ENCODE measurements at places on chromosomes 7 and 10.

DNA sequence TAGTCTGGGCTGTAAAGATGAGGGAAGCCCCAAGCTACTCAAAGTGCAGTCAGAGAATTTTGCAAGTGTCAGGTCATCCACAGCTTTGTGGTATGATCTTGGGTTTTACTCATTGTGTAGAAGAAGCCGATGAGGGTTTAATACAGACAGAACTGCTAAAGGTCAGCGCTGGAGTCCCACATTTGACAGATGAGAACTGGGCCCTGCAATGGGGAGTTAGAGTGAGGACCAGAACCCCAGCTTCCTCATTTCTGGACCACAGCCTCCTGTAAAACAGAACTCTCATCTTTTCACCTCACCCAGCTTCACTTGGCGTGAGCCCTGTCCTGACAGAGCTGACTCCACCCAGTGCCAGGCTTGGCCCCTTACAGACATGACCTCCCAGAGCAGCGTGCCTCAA, 20.1 kb downstream of the LRRC20 start:
- DNase-seq, result no peak

- DNase-seq, result no peak
Observed at GRCh38 chr10:12400266-12400931, 51.1 kb downstream of the CAMK1D start.

GRCh38 chr7:158274996-158275395, 312.6 kb downstream of the PTPRN2 start:
- no peak for DNase-seq

DNA sequence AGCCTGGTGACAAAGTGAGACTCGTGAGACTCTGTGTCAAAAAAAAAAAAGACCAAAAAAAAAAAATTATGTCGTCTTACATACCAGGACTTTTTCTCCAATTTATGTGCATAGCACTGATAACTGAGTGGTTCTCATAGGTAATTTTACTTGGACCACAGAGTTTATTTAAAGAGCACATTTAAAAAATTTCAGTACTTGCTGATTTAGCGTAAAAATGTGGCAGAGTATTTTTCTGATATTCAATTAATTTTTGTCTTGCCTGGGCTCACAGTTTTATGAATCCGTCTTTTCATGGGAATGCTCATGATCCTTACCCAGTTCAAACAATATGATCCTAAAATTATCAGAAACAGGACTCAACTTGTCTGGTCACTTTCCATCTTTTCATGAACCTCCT, 151.0 kb upstream of the ZNF92 start:
- DNase-seq, result no peak

DNA sequence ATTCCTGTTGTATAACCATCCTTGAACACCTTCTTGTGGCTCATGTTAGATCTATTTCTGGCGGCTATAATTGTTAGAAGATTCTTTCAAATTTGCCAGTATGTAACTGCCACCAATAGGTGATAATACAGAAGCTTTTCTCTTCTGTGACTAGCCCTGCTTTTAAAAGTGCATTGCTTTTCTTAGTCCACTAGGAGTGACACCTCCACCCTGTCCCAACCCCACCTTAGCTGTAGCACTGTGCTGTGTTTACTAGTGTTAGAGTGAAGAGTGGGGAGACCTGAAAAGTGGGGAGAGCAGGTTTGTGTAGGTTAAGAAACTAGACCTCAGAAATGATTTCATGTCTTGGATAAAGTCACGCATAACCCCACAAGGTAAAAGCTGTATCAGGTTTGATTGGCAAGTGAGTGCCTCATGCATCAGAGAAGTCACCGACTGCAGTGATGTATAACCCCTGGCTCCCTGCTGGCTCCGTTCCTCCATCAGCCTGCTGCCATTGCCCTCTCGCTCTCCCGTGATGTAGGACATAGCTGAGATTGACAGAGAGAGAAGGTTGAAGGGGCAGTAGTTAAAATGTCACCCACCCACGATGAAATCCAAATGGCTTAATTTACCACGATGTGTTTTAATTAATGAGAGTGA, 12.5 kb downstream of the NPVF start:
- no peak for DNase-seq

DNA sequence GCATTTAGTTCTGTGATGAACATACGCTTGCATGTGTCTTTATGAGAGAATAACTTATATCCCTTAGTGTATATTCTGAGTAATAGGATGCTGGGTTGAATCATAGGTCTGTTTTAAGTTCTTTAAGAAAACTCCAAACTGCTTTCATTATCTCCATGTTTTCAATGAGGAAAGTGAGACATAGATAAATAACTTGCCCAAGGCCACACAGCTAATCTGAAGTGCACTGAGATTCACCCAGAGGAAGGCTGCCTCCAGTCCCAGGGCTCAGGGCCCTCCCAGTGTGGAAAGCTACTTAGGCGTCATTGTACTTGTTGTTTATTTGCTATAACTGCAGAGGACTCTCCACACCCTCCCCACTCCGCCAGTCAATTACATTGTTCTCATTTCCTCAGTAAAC, 126.7 kb downstream of the INHBA start:
- no peak for DNase-seq

- no peak for DNase-seq
Observed at GRCh38 chr10:49599546-49599945, 10.6 kb upstream of the SLC18A3 start.

Data from COLO829 (cell line).